ENCODE measurements at places on chromosomes 1 and 21. TPM values are rescaled to one million over a fixed set of nuclear protein-coding genes. Genes with fewer than 3 reads are reported as not detected.

DNA sequence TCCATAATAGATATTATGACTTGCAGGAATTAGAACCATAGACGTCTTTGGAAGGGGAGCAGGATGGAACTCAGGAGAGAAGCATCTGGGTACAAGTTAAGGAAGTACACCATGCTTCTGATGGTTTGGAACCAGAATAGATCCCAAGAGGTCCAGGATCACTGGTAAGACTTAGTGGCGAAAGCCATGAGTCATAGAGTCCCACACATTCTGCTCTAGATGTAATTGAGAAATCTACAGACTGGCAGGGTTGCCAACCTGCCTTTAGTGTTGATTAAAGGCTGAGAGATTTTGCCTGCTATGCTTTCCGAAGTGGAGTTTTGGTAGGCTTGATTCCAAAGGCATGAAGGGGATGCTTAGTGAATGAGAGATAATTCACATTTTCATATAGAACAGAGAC lies 57.1 kb upstream of the C1orf87 start:
- no peak for DNase-seq

DNA sequence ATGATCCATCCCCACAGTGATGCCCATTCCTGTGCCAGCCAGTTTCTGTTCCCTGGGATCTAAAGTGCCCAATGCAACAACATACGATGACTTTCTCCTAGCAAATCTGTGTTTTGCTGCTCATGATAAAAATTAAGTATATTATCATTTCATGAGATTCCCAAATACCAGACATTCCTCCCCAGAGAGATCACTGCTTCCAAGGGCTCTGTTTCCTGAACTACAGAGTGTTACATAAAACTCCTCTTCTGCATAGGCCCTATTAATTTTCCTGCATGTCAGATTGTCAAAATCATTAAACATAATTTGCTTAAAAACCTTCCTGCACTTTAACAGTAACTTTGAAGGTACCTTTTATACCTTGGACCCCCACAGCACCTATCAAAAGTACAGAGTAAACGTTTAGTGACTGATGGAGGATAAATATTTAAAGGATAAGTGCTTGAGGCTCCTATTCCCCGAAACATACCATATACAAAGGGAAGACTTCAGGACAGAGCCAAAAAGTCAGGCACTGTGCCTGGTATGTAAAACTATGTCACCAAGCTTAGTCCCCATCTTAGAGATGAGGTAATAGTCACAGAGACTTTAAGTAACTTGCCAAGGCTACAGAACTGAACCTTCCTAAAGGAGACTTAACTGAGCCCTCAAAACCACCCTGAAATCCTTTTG lies 50.2 kb downstream of the SLC25A24 start:
- no peak for DNase-seq

EVA1B gene
- total RNA-seq = 1.9 TPM

GRCh38 chr1:239322369-239322768 lies 64.0 kb upstream of the CHRM3 start:
- no peak for DNase-seq

LCE1E gene
- total RNA-seq = not detected

DNA sequence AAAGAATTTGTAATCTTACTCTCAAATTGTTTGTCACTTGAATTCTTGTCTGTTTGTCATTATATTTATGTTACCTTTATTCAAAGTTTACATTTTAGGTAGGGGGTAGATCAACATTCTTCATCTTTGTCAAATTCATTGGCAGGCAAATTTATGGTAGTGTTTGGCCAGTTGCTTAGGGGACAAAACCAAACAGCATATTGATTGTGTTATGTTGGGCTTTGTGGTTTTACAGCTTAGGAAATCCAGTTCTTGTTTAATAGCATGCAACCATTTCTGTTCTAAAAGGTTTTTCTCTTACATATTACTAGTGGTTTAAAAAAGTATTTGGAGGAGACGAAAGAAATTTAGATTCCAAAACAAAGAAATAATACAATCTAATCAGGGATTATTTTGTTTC lies 91.4 kb downstream of the HMCN1 start:
- DNase-seq = no peak

- no peak for DNase-seq
Observed at GRCh38 chr21:20662514-20662913, 335.7 kb upstream of the NCAM2 start.

DYRK1A gene
- total RNA-seq = 49.8 TPM

DNA sequence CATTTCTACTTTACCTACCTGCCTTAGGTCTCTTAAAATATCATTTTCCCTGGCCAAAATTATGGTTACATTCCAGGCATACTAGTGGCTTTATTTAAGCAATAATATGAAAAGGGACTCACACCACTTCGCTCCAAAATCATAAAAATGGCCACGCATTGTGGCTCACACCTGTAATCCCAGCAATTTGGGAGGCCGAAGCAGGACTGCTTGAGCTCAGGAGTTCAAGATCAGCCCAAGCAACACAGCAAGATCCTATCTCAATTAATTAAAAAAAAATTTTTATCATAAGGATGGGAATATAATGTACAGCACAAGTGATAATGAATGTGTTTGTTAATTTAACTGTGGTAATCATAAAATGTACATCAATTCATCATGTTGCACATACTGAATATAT lies 65.4 kb downstream of the ARID4B start:
- no peak for DNase-seq

DNA sequence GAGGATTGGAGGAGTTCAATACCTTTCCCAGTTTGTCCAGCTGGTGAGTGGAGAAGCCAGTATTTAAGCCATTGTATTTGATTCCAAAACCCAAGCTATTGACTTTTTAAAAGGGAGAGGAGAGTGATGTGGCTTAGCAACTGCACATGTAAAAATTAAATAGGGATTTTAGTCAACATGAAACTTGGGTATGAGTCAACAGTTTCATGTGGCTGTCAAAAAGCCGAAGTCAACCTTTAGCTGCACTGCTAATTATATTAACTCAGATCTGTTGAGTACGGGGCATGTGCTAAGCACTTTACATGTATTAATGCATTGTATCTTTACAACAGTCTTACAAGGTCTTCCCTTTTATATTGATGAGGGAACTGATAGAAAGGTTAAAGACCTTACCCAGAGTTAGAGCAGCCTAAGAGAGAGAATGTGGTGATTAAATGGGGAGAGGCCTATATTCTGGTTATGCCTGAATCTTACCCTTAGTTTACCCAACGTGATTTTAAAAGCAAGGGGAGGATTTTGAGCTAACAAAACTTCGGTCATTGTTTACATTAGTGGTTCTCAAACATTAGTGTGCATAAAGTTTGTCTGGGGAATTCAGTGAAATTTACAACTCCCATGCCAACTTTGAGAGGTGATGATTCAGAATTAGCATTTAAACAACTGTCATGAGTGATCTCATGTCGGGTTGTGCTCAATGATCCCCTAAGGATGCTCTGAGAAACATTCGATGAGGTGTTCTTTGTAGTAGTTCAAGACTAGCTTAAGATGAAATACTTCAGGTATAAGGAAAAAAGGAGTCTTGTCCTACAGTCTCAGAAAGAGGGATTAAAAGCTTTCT lies 6.9 kb upstream of the SLC35F3 start:
- DNase-seq = no peak

PDE4DIP gene
- total RNA-seq = 19.9 TPM

GRCh38 chr1:164770131-164770529 lies 211.1 kb downstream of the PBX1 start:
- no peak for DNase-seq

DNA sequence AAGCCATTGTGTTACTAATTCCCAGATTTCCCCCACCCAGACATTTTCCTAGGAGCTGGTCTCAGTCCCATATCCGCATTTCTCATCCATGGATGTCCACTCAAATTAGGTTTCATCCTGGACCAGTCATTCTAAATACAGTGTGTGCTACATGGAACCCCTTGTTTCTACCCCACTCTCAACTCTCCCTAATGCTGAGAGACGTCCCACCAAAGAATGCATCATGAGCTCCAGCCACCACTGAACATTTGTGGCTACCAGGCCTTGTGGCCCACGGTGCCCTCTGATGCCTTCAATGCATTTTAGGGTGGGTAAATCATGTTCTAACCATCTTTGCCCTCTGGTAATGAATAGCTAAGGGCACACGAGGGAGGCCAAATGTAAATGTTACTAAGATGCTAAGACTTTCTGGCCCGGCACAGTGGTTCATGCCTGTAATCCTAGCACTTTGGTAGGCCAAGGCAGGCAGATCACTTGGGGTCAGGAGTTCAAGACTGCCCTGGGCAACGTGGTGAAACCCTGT lies 13.3 kb upstream of the RAB42 start:
- no peak for DNase-seq

DNA sequence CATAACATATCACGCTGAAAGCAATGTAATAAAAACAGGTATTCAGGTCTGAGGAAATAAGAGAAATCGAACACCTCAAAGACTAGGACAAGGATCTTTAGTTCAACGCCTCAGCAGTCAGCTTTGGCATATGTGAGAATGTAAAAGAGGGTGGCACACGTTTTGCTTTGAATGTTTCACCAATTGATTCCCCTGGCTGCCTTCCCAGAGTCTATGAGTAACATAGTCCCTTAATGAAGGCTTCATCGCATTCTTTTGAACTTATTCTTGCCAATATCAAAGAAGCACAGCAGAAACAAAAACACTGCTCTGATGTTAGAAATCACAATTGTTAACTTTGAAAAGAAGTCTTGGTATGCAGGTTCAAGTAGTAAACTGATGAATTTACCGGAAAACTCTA lies 764.8 kb downstream of the ADGRL2 start:
- DNase-seq = no peak

CLK2 gene
- total RNA-seq = 52.6 TPM

- no peak for DNase-seq
Observed at GRCh38 chr1:47656719-47657685, 219.2 kb downstream of the FOXD2 start.

Measured in activated naive CD4-positive, alpha-beta T cell treated with anti-CD3 and anti-CD28 coated beads for 36 hours (primary cell).